ENCODE measurements at places on chromosomes 5 and 9.

DNA sequence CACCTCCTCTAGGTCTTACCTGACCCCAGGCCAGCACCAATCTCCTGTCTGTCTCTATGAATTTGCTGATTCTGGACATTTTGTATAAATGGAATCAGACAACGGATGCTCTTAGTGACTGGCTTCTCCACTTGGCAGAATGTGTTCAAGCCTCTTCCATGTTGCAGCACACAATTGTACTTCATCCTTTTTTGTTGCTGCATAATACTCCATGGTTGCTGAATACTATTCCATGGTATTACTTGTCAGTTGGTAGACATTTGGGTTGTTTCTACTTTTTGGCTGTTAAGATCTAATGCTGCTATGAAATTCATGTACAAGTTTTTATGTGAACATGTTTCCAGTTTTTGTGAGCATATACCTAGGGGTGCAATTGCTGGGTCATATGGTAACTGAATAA is 34.3 kb upstream of the FCN1 start:
- no peak for DNase-seq

DNA sequence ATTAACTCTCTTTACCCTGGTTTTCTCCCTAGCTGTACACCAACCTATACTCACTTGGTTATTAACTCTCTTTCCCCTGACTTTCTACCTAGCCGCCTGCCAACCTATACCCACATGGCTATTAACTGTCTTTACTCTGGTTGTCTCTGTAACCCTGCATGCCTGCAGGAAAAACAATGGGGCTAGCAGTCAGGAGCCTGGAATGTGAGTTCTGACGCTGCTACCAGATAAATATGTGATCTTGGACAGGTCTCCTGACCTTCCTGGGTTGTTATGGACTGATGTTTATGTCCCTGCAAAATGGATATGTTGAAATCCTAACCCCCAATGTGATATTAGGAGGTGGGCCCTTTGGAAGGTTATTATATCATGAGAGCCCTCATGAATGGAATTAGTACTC is 119.2 kb downstream of the SMARCA2 start:
- DNase-seq = no peak

DNA sequence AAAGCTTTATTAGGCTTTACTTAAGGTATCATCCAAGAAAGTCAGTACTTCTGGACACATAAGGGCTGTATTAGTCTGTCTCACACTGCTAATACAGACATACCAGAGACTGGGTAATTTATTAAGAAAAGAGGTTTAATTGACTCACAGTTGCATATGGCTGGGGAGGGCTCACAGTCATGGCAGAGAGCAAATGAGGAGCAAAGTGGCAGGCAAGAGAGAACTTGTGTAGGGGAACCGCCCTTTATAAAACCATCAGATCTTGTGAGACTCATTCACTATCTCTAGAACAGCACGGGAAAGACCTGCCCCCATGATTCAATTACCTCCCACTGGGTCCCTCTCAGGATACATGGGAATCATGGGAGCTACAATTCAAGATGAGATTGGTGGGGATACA is 49.2 kb upstream of the SLC44A1 start:
- no peak for DNase-seq

- DNase-seq = no peak
These were observed 20.2 kb downstream of the ARRDC3 start for GRCh38 chr5:91362935-91363334.

DNA sequence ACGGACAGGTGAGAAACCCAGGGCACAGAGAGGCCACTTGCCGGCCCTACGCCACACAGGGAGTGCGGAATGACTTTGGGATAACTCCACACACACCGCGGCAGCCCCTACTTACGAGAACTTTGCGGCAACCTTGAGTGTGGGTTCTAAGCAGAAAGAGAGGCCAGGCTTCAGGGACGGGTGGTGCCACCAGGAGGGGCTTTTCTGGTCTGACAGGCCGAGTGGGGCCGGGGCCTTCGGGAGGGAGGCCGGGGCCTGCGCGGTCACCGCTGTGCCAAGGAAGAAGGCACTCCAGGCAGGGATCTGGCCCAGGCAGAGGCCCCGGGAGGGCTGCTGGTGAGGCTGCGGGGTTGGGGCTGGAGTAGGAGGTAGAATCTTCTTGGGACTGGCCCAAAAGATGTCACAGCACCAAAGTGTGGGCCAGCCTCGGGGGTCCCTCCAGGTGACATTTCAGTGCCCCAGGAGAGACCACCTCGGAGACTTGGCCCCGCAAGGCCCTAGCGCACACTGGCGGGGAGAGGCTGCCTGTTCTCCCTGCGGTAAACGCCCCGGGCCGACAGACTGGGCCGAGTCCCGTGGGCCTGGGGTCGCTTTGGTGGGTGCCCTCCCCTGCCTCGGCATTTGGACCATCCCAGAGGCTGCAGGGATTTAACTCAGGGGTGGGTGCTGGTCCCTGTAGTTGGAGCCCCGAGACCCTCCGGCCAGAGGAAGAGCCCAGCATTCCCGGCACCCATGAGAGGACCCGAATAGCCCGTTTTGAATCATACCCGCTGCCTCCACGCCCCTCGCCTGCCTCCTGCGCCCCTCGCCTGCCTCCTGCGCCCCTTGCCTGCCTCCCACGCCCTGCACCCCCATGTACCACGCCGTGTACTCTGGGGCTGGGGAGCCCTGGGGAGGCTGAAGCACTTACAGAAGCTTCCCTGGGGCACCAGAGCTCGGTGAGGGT is 9.0 kb upstream of the RNU6ATAC start:
- DNase-seq = no peak

GRCh38 chr5:18799482-18800128 is 1165.3 kb downstream of the TAF11L14 start:
- DNase-seq = no peak

- DNase-seq = no peak
These were observed 397.8 kb downstream of the EFNA5 start for GRCh38 chr5:107272954-107273353.

DNA sequence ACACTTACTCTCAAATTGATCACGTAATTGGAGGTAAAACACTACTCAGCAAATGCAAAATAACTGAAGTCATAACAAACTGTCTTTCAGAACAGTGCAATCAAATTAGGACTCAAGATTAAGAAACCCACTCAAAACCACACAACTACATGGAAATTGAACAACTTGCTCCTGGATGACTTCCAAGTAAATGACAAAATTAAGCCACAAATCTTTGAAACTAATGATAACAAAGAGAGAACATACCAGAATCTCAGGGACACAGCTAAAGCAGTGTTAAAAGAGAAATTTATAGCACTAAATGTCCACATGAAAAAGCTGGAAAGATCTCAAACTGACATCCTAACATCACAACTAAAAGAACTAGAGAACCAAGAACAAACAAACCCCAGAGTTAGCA is 540.5 kb upstream of the CDH18 start:
- DNase-seq = no peak

DNA sequence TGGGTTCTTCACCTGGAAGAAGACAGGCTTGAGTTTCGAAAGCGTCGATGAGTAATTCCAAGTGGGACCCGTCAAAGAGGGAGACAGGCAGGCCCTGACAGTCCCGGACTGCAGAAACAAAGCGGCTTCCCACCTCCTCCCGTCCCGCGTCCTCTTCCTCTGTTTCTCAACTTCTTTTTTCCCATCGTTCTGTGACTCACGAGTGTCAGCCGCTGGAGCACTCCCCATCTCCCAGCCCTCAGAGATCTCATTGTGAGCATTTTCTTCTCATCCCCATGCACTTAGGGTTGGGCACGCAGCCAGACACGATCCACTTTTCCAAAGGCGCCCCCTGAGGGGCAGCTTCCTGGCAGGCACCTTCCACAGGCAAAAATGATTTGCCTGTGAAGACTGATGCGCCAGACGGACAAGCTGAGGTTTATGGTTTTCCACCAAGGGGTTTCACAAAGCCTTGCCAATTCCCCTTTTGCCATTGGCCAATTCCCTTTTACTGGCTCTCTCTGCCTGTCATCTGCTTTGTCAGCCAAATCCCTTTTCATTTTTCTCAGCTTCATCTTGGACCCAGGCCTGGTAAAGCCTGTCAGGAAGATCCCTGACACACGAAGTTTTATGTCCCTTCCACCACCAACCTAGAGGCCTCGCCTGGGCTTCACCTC is 86.5 kb upstream of the ANKRD55 start:
- DNase-seq = no peak

DNA sequence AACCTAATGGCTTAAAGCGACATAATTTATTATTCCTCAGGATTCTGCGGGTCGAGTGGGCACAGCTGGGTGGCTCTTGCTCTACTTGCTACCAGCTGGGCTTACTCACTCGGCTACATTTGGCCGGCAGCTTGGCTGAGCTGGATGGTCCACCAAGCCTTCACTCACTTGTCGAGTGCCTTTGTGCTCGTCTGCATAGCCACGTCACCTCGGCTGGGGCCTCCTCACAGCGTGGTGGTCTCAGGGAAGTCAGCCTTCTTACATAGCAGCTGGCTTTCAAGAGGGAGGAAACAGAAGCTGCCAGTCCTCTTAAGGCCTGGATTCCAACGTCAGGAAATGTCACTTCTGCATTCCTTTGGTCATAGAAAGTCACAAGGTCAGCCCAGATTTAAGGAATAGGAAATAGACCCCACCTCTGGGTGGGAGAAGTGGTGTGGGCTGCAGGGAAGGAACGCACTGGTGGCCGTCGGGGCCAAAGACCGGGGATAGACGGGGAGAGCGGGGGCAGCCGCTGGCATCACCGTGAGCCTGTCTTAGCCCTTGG is 75.1 kb upstream of the RUFY1 start:
- DNase-seq = peak; percentile 37

DNA sequence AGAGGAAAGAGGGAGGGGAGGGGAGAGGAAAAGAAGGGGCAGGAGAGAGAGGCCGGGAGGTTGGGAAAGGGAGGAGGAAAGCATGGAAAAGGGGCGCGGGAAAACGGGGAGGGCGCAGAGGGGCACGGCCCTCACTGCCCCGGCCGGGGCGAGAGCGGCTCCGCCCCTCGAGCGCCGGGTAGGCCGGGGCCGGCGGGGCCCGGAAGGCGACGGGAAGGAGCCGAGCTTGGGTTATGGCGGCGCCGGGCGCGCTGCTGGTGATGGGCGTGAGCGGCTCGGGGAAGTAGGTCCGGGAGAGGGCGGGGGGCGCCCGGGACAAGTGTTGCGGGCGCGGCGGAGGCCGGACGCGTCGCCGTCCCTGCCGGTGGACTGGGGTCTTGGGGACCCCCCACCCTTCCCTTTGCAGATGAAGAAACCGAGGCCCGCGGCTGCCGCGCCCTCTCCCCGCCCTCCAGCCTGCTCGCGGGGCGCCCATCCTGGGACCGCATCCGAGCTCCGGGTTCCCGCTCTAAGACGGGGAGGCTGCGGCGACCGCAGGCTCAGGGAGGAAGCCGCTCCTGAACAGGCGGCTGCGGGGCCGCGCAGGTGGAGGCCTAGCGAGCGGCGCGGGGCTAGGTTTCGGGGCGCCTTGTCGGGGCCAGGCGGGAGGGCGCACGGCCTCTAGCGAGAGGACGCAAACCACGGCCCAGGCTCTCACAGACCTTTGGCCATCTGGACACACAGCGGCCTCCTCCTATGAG is at the start of gene IDNK:
TSS of gene IDNK (plus strand) at position 205 of the 740 bp plus-strand sequence. CDS start at position 234, 29 bp downstream.
- DNase-seq = peak; percentile 68

DNA sequence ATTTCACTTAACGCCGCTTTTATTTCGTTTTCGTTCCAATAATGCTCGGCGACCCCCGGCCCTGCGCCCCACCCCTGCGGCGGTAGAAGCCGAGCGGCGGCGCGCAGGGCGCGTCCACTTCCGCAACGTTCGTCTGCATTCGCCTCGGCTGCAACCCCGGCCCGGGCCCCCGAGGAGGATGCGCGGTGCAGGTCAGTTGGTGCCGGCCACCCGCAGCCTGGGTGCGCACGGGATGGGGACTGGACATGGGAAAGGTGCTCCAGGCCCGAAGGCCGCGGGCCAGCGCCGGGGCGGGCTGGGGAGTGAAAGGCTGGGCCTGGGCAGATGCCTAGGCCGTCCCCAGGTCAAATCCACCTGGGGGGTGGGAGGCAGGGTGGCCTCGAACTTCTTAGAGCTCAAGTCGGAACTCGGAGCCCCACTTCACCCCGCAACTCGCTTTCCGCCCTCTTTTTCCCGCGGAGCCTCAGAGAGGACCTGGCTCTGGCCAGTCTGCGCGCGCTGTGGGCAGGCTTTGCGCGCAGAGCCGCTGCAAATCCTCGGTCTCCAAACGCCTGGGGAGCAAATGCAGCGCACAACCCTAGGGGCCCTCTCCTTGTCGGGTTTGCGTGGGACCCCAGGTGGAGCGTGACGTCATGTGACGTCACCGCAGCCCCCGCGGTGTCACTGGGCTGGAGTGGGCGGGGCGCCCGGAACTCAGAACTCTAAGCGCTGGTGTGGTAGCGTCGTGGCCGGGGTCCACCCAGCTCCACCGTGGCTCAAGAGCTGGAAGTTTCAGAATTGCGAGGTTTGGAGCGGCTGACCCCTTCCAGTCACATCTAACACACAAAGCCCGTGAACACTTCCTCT is 3.3 kb downstream of the TLX3 start:
- DNase-seq = peak; percentile 40

DNA sequence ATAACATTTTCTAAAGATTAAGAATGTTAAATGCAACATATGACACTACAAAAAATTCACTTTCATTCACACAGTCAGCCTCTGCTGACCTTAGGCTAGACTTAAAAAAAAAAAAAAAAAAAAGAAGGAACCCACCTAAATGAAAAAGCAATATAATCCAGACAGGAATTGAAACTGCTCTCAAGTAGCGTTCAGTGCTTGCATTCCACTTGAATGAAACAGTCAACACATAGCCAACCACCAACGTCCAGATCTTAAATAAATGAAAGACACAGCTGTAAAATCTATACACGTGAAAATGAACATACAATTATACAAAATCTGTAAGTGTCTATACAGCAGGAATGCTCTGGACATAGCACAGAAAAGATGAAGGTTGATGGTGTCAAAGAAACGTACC is 11.4 kb downstream of the TMEM245 start:
- peak; percentile 37 for DNase-seq

DNA sequence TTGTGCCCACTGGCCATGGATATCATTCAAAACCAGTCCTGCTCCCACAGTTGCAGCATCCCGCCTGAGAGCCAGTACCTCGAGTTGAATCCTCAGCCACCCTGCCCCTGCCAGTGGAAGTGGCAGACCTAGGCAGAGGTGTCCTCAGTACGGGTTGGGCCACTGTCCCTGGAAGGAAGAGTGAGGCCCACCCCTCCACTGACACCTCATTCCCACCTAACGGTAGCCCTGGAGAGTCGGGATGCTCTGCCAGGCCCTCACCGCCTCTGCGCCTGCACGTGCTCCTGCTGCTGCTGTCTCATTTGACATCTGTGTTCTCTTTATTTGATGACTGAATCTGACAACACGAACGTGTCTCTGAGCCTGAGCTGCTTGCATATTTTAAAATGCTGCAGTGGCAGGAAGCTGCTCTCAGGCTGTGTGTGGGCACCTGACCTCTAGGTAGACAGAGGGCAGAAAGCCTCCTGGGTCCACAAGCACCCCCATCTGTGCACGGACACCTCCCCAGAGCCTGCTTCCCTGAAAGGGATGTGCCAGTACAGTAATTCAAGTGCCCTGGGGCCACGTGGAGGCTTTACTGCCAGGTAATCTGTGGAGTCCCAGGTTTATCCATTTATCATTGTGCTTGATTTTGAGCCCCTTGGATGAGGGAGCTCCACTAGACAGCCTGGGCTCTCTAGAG is 194.7 kb downstream of the CACNA1B start:
- no peak for DNase-seq

GRCh38 chr5:140073296-140073695 is 30.2 kb upstream of the NRG2 start:
- DNase-seq = peak; percentile 50

GRCh38 chr5:138752341-138752950 is 779 bp upstream of the CTNNA1 start:
- no peak for DNase-seq

All from suppressor macrophage treated with lipopolysaccharide for 1 hour (primary cell).